ENCODE measurements at places on chromosomes 11 and 22.

DNA sequence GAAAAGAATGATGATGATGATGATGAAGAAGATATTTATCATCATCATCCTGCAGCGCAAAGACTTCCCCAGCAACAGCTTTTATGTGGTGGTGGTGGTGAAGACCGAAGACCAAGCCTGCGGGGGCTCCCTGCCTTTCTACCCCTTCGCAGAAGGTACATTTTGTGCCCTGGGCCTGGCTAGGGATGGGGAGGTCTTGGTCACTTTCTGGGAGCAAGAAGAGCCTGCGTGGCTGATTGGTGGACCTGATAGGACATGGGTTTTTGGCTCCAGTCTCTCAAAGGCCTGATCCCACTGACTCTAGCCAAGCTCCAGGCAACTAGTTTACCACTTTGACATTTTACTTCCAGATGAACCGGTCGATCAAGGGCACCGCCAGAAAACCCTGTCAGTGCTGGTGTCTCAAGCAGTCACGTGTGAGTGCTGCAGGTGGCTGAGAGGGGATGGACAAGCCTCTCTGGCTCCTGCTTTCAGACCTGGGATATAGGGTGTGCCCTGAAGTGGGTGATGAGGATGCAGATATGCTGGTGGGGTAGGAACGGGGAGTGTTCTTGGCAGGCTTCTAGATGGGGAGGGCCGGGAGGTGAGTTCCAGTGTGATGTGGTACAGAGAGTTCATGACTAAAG lies 5.3 kb downstream of the SIDT2 start:
- no peak for DNase-seq

- DNase-seq, result peak; percentile 67
Observed at GRCh38 chr11:101127197-101127698, 2.4 kb downstream of the PGR start.

DNA sequence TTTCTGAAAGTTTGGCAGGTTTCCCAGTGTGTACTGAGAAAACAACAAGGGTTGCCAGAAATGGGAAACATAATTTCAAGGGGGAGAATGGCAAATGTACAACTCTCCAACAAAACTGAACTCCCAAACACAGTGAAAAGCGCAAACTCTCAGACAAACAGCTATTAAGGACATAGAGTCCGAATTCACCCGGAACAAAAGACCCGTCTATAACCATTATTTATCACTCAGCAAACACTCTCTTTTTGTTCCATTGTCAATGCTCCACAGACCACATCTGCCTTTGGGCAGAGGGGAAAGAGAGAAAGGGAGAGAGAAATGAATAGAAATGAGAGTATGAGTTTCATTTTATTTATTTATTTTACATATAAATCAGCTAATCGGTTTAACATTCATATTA lies 21.7 kb downstream of the KIRREL3 start:
- DNase-seq, result no peak

- DNase-seq, result no peak
Observed at GRCh38 chr22:30580896-30581295, 6.4 kb upstream of the GAL3ST1 start.

GRCh38 chr22:23692598-23693291 lies 1.9 kb downstream of the RGL4 start:
- DNase-seq, result no peak

- DNase-seq, result no peak
Observed at GRCh38 chr11:128323381-128323780, 264.0 kb downstream of the ETS1 start.

DNA sequence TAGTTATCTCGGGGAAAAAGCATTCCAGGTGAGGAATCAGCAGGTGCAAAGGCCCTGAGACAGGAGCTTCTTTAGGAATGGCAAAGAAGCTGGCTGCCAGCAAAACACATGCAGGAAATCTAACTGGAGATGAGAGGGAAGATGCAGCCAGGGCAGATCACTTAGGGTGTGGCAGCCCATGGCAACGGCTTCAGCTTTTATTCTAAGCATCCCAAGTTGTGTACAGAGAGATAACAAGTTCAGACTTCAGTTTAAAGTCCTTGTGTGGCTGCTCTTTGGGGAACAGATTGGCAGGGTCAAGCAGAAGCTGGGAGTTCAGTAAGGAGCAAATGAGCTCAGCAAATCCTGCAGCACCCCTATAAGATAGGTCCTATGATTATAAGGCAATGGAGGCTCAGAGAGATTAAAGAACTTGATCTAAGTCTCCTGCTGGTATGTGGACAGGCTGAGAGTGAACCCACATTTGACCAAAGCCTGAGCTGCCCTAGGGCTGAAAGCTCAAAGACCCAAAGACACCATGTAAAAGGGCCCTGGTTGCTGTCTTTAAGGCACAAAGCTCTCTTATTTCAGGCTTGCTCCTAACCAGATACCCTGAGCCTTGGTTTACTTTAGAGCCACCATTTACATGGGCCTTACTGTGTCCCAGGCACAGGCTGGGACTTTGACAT lies 466.8 kb downstream of the SOX6 start:
- DNase-seq, result no peak

GRCh38 chr11:43823316-43823715 lies 57.3 kb upstream of the ALKBH3 start:
- no peak for DNase-seq

- DNase-seq, result no peak
Observed at GRCh38 chr11:116986521-116987105, 111.6 kb downstream of the SIK3 start.

DNA sequence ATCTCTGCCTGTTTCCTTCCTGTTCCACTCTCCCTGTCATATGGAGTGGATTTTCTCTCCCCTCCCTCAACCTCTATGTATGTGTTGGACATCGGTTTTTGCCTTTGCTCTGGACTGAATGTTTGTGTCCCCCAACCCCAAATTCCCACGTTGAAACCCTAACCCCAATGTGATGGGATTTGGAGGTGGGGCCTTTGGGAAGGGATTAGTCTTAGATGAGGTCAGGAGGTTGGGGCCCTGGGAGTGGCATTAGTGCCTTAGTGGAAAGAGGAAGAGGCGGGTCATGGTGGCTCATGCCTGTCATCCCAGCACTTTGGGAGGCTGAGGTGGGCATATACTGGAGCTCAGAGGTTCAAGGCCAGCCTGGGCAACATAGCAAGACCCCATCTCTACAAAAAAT lies 11.6 kb downstream of the TP53AIP1 start:
- no peak for DNase-seq

GRCh38 chr22:39543095-39543494 lies 10.5 kb upstream of the RPS19BP1 start:
- DNase-seq, result no peak

DNA sequence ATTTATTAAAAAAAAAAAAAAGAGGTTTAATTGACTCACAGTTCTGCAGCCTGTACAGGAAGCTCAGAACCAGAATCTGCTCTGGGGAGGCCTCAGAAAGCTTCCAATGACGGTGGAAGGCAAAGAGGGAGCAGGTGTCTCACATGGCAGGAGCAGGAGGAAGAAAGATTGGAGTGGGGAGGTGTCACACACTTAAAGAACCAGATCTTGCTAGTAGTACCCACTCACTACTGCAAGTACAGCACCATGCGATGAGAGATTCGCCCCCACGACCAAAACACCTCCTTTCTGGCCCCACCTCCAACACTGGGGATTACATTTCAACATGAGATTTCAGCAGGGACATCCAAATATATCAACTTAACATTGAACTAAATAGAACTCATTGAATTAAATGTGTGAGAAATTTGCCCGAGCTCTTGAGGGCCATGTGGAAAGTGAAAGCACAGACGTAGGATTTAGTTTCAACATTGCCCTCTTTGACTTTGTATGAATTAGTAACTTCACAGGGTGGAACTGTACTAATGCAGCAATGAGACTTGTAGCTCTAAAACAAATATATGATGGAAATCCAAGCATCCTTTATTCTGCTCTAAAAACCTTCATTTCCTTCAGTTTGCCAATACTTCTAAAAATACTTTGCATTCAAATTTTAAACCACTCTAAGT lies 628.2 kb downstream of the FAM181B start:
- DNase-seq, result no peak

DNA sequence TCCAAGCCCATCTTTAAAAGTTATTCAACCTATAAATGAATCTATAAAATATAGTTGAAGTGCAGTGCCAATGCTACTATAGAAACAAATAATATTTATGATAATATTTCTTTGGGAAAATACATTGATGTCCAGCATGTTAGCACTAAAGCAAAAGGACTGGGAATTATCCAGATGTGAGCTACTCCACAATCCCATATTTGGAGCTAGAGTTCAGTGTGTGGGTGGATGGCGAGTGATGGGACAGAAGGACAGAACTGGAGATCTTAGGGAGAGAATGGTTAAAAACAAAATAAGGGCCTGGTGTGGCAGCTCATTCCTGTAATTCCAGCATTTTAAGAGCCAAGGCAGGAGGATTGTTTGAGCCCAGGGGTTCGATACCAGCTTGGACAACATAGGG lies 216.8 kb downstream of the TMEM135 start:
- no peak for DNase-seq

DNA sequence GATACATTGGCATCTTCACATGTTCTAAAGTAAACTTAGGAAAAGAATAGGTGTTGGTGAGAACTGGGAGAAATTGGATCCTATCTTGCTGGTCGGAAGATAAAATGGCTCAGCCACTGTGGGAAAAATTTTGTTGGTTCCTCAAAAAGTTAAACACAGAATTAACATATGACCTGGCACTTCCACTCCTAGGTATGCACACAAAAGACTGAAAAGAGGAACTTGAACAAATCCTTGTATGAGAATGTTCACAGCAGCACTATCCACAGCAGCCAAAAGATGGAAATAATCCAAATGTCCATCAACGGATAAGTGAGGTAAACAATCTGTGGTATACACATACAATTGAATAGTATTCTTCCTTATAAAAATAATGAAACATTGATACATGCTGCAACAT lies 4.8 kb upstream of the TPH1 start:
- no peak for DNase-seq

GRCh38 chr11:118370774-118371173 lies 11.4 kb downstream of the UBE4A start:
- no peak for DNase-seq

- no peak for DNase-seq
Observed at GRCh38 chr11:34647532-34647931, 26.6 kb downstream of the EHF start.

DNA sequence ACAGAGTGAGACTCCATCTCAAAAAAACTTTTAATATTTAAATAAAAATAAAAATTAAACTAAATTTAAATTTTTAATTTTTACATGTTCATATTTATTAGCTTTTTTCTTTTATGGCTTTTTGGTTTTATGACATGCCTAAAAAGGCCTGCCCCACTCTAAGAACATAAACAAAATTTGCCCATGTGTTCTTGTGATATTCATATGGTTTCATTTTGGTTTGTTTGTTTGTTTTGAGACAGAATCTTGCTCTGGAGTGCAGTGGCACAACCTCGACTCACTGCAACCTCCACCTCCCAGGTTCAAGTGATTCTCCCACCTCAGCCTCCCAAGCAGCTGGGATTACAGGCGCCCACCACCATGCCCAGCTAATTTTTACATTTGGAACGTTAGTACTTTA lies 27.7 kb downstream of the SUSD2 start:
- DNase-seq, result no peak

GRCh38 chr11:44309478-44310205 lies at the start of gene ALX4:
Gene ALX4 (minus strand): TSS chr11:44310139. CDS start chr11:44310062, 77 bp downstream.
- DNase-seq, result peak; percentile 65

- no peak for DNase-seq
Observed at GRCh38 chr11:96130061-96130620, 206.2 kb upstream of the MTMR2 start.

DNA sequence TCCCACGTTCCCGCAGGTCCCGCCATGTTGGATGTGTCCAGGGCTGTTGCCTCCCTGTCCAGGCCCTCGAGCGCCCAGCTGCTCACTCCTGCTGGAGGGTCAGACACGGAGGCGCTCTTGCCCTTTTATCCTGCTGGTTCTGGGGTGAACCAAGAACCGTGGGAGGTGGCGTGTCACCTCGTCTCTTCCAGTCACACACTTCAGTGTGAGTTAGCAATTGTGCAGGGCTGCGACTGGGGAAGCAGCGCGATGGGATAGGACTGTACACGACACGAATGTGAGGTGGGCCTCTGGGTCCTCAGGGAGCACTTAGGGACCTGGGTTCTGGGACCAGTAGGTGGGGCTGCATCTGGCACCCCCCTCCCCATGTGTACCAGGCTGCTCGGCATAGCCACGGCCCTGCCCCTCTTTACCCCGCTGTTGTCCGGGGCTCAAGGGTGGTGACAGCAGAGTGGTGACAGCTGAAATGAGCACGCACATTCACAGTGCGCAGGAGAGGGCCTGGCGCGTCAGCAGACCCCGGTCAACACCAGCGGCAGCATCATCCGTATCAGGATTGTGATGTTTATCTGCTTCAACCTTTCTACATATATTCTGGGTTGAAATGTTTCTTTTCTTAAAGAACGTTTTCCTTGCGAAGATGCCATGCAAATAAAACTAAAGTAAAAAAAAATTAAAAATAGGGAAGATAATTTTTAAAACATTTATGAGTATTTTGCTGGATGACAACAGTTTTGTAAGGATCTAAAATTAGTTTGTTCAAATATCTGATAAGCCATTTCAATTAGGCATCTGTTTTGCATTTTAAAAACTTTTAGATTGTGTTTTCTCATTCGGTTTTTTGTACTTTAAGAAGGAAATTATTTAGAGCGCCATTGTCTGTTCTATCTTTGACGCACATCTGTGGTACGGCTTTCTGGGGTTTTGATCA lies 210.7 kb downstream of the TBC1D22A start:
- no peak for DNase-seq

DNA sequence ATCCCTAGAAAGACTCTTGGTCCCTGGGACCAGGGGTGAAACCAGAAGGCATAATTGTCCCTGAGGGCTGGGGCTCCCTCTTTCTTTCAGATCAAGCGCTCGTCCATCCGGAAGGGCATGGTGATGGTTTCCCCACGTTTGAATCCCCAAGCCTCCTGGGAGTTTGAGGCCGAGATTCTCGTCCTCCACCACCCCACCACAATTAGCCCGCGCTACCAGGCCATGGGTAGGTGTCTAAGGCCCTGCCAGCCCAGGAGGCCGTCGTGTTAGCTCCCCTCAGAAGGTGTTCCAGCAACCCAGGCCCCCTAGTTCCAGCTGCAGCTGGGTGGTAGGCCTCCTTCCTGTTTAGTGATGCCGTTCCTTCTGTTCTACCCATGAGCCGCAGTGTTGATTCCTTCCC lies 21.4 kb downstream of the GTPBP1 start:
- DNase-seq, result no peak

DNA sequence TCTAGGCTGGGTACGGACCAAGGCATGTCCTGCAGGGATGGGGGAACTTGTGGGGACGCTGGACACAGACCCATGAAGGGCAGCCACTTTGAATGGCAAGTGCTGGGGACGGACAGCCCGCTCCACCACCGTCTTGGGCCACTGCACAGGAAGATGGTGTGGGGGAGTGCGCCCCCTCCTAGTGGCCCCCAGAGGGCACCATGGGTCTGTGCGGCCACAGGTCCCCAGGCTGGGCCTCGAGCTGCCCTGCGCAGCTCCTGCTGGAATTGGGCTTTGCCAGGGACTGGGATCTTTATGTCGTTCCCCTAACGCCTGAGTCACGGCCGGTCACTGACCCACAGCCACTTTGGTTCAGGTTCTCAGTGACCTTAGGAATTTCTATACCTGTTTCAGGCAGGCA lies 44.4 kb downstream of the NAT10 start:
- DNase-seq, result no peak
